ENCODE measurements at places on chromosomes 16 and 17.
A peak's percentile ranks its signal among the peaks of the same experiment; 100 is the strongest.

DNA sequence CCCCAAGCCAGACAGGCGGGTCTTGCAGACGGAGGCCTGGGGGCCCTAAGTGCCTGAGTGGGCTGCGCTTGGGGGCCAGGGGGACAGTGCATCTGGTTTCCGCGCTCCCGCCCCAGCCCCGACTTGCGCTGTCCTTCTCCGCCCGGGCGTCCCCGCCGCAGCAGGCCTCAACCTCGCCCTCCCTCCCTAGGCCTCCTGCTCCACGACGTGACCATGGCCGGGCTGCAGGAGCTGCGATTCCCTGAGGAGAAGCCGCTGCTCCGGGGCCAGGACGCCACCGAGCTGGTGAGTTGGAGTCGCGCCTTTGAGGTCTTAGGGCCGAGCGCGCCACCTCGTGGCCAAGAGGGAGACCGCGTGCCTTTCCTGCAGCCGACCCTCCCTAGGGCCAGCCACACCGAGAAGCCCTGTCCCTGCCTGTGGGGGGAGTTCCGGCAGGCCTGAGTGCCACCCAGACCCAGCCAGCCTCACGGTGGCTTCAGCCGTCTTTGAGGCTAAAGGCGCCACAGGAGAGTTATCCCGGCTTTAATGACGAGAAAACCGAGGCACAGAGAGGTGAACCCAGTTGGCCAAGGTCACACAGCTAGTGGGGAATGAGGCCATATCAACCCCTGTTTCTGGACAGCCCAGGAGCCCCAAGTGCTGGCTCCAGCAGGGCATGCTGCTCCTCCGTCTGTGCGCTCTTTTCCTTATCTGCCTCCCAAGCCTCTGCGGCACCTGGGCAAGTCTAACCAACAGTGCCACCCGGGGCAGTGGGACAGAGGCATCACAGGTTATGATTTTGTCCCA, 12.2 kb upstream of the NDRG4 start:
- DNase-seq: peak; percentile 32

DNA sequence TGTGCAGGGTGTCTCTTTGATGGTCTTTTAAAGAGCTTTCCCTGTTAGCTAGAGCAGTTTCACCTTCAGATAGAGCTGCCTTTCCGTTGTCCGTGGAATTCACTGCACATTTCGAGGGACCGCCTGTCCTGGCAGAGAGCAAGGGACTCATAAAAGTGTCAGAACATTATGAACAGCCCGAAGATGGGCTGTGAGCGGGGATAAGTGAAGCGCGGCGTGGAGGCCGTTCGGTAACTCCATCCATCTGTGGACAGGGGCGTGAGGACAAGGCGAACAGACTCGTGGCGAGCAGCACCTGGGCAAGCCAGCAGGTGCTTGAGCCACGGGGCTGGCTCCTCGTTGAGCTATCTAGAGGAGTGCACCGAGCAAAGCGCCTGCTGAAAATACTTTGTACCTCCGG, 371.2 kb downstream of the MAF start:
- no peak for DNase-seq

DNA sequence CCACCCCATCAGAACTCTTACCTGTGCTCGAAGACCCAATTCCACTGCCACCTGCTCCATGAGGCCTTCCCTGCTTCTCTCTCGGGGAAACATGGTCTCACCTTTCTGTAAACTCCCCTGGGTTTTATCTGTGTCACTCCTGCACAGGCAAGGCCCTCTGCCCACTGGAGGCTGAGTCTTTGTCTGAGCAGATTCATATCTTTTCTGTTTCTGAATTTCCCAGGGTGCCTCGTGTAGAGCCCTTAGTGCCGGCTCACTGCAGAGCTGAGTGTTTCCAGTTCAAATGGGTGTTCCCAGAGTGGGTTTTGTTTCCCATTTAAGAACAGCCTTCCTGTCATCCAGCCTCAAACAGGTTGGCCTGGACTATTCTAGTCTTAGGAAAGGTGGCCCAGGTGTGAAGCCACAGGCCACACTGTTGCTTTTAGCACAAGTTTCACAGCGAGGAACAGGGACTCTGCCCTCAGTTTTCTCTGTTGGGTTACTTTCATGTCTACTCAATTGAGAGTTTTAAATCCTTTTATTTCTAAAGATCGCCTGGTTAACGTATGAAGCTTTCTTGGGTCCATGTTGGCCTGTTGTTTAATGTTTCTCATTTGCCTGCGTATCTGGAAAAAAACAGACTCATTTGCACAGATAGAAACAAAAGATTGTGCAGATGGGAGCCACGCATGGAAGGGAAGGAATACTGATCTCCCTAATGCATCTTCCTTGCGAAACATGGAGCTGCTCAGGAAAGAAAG, 228.7 kb downstream of the MSI2 start:
- DNase-seq: peak; percentile 60

DNA sequence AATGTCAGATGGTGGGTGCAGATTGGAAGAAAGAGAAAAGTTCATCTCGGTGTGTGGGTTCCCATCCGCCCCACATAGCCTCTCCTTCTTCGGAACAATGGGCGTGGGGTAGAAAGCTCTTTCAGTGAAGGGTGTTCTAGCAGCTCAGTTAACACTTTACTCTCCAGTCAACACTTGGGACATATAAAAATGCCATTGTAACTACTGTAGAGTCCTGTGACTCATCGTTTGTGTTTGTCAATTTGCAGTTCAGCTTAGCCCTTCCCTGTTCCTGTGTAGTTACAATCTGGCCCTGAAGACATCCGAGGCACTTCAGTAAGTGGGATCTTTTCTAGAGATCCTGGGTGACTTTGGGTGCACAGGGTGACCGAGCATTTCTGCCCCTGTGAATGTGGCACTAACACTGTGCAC, 11.5 kb upstream of the CLEC18C start:
- DNase-seq: no peak
